ENCODE measurements at places on chromosomes 16 and 17.
A peak's percentile ranks its signal among the peaks of the same experiment; 100 is the strongest.

DNA sequence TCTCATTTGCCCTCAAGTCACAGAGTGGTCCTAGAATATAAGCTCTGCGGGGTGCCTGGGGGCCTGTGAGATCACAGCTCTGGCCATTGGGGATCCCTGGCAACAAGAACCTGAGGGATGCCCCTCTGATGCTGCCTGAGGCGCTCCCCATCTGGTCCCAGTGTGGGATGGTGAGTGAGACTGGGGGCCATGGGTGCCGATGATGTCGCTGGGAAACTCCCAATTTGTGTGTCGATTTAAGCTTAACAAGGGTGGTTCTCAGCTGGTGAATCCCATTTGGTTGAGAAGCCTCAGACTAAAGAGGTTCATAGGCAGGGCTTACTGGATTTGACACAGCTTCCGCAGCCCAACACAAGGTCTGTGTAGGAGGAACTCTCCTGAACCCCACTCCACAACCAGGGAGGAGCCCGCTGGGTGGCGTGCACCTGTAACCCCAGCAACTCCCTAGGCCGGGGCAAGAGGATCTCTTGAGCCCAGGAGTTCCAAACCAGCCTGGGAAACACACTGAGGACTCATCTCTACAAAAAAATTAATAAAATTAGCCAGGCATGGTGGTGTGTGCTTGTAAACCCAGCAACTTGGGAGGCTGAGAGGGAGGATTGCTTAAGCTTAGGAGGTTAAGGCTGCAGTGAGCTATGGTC, 63.7 kb upstream of the SIAH1 start:
- no peak for DNase-seq

GRCh38 chr17:78251773-78252103, 20.3 kb downstream of the TMEM235 start:
- DNase-seq, result no peak

DNA sequence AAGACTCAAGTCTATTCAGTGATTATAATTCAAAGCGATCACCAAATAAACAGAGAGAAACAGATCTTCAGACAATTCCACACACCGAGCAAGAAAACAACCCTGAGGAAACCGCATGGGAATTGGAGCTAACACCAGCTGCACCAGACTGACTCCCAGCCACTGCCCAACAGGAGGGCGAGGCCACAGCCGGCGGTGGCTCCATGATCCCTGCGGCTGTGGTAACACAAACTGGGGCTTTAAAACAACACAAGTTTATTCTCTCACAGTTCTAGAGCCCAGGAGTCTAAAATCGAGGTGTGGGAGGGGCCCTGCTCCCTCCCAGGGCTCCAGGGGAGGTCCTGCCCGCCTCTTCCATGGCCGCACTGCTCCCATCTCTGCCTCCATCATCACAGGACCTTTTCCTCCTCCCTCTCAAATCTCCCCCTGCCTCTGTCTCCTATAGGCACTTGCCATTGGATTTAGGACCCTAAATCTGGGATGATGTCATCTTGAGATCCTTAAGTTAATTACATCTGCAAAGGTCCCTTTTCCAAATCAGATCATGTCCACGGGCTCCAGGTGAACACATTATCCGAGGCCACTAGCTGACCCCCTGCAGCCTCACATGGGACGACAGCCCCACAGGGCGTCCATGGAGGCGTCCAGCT, 9.7 kb upstream of the HEXD start:
- DNase-seq, result no peak

DNA sequence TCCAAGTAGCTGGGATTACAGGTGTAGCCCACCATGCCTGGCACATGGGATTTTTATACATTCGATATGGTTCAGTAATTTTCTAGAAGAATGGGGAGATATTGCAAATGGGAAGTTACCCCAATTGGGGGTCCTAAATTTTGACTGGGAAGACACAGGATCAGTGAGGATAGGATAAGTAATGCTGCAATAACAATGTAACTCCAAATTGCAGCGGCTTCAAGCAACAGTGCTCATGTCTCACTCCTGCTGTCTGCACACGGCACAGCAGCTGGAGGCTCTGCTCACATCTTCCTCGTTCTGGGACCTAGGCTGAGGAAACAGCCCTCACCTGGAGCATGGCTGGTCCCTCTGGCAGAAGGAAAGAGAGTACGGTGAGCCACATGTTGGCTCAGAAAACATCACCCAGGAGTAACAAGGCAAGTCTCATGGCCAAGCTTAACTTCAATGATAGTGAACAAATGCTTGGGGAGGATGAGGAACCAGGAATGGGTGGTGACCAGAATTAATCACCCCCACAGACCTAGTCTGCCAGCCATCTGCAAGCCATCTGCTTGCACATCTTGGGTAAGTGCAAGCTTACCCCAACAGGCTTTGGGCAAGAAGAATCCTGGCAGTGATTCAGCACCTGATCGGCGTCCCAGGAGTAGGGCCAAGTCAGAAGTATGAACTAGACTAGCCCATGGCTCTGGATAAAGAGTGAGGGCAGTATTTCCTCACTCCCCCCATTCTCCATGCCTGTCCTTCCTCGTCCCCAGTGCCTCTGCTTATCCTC, 229.2 kb downstream of the COPRS start:
- no peak for DNase-seq

DNA sequence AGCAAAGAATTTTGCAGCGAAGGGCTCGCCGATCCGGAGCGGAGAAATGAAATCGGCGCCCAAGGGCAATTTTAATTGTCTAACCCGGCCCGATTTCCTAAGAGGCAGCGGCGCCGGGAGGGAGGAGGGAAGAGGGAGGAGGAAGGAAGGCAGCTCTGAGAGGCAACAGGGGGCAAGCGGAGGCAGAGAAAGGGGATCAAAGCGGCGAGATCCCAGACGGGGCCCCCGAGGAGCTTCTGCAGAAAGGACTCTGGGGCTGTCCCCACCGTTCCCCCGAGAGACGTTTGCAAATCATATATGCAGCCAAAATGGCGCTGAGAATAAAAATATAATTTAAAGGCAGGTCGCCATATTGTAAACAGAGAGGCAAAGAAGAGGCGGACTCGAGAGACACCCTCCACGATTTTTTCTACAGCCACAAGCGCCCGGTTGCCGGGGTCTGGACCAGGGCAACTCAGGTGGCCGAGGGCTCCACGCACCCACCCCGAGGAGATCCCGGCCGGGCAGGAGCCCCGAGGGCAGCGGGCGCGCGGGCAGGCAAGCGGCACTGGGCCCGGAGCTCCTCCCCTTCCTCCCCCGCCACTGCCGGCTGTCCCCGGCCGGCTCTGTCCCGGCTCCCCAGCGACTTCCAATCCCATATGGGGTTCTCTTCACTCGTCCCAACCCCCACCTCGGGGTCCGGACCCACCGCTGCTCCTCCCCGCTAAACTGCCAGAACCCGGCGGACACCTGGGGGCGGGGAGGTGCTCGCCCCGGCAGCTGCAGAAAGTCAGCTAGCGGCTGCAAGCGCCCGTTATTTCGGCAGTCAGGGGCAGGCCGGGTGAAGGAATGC, 1.9 kb downstream of the PHF12 start:
- DNase-seq, result peak; percentile 73

DNA sequence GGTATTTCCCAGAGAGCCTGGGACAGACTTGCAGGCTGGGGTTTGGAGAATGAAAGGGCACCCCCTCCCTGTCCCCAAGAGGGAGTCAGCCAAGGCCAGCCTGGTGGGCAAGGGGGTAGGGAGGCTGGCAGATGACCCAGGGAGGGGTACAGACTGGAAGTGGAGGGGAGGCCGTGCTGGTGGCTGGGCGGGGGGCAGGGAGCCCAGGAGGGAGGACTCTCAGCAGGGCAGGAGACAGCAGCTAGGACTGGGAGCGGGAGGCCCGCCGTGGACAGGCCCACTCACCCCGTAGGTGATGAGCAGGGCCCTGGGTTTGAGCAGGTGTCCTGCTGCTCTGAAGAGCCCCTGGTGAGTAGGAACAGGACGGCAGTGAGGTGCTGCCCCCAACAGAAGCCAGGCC, 1.1 kb downstream of the METTL26 start:
- no peak for DNase-seq

GRCh38 chr17:63165400-63165799, 199.4 kb downstream of the TANC2 start:
- no peak for DNase-seq

- no peak for DNase-seq
Observed at GRCh38 chr16:81720973-81721906, 57.9 kb upstream of the PLCG2 start.

DNA sequence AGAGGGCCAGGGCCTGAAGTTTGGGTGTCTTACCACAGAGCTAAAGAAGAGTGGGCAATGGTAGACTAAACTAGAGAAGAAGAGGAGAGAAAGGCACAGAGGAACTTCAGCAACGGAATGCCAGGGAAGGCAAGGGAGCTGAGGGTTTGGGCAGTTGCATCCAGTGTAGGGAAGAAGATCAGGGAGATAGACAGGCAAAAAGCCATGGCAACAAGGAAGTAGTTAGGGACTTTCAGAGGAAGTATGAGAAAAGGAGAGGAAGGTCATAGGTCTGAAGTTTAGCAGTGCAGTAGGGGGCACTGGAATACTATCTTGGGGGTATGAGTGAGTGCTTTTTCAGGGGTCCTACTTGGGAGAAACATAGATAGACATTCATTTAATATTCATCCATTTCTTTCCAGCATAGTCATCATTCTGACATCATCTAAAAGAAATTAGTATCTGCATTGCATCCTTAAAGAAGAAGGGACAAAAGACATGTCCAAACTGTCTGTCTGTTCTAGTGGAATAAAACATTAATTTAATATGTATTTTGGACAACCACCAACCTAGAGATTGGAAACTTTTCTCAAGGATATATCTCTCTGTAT, 2.2 kb upstream of the NF1 start:
- DNase-seq, result no peak

DNA sequence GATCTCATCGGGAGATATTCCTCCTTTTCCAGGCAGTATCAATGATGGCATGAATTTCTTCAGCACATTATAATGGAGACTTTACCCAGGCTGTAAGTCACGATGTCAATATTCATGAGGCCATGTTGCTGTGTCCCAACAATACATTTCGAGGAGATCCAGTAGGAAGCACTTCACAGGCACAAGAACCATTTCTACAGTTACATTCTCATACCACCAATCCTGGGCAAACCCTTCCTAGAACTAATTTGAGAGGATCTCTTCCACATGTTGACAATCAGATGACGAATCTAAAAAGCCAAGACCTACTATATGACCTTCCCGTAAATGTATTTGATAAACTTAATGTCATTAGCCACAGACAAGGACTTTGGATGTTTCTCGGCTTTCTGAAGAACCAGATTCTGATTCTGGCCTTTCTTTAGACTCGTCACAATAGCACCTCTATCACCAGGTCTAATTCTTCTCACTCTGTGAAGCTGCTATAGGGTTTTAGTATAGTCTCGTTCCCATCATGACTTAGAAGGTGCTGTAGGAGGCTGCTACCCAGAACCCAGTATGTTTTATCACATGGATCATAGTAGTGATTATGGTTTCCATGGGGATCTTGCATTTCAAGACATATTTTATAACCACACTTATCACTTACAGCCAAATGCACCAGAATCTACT, 40.2 kb downstream of the C16orf87 start:
- DNase-seq, result no peak

DNA sequence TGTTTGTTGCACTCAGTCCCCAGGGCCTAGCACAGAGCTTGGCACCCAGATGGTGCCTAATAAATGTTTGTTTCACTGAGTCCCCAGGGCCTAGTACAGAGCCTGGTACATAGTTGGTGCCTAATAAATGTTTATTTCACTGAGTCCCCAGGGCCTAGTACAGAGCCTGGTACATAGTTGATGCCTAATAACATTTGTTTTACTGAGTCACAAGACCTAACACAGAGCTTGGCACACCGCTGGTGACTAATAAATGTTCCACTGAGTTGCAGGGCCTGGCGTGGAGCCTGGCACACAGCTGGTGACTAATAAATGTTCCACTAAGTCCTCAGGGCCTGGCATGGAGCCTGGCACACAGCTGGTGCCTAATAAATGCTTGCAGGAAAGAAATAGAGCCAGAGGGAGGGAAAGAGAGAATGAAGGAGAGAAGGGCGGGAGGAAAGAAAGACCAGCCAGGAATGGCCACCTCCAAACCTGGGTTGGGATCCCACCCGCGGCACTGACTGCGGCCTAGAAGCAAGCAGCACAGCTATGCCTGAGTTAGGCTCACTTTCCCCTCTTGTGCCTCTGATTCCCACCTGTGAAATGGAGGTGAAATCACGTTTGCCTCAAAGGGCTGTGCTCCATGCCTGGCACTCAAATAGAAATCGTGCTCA, 7.5 kb downstream of the SLC5A11 start:
- no peak for DNase-seq

DNA sequence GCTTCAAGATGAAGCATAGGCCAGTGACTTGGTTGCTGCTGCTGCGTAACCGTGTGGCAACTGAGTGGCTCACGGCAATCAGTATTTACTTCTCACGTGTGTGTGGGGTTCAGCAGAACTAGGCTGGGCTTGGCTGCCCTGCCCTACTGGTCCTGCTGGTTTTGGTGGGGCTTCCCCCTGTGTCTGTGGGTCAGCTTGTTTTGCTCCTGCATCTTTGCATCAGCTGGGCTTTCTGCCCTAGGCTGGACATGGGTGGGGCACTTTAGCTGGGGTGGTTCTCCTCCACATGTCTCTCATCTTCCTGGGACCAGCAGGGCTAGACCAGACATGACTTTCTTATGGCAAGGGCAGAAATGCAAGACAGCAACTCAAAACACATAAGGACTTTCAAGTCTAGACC, 550.5 kb downstream of the MAF start:
- DNase-seq, result no peak

GRCh38 chr16:76964464-76965154, 226.4 kb upstream of the MON1B start:
- no peak for DNase-seq

GRCh38 chr17:11578998-11579397, 19.3 kb upstream of the DNAH9 start:
- no peak for DNase-seq

- DNase-seq, result no peak
Observed at GRCh38 chr17:78329263-78330059, 30.4 kb downstream of the SOCS3 start.

GRCh38 chr16:2517954-2518605, 2.1 kb upstream of the AMDHD2 start:
- DNase-seq, result no peak

DNA sequence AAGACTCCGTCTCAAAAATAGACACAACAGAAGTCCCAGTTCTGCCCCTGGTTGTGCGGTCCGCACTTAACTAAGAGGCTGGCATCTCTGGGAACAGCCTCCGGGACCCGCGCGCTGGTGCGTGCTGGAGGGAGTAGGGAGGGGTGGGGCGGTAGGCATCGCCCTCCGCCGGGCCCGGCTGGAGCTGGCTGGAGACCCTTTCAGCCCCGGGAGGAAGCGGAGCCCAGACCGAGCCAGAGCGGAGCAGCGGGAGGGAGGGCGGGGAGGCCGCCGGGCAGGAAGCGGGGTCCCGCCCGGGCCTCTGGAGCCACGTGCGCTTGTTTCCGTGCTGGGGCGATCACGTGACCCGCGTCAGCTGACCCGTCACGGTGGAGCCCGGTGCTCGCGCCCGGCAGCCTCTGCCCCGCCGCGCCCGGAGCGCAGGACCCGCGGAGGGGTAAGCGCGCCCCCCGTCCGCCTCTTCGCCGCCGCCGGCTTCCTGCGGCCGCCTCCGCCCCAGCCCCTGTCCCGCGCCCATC, at the start of gene WDR81:
TSS of gene WDR81 (plus strand) at position 354 of the 518 bp plus-strand sequence. CDS start 256 bp downstream, outside the sequence.
- peak; percentile 95 for DNase-seq
